Activated CD4-positive, alpha-beta T cell treated with anti-CD3 and anti-CD28 coated beads, Interleukin-2, amount 10 ng/mL, durations not matched to agents 7 days and 5 days (primary cell): ENCODE measurements at places on chromosomes 6 and 20.

GRCh38 chr6:65399355-65400084 is 307.5 kb downstream of the EYS start:
- DNase-seq, result no peak
- no peaks in the 10 kb centered on the region for H3K4me1 ChIP-seq
- H3K27ac ChIP-seq, result no peak overlapping the region
- no peaks in the 10 kb centered on the region for H3K27me3 ChIP-seq
- H3K4me3 ChIP-seq, result no peak overlapping the region
- no peaks in the 10 kb centered on the region for H3K36me3 ChIP-seq

GRCh38 chr20:33162753-33163152 is 5.2 kb upstream of the BPIFA2 start:
- no peaks in the 10 kb centered on the region for H3K27me3 ChIP-seq
- no peaks in the 10 kb centered on the region for H3K4me1 ChIP-seq
- no peak for DNase-seq
- no peaks in the 10 kb centered on the region for H3K36me3 ChIP-seq
- H3K4me3 ChIP-seq, result no peak overlapping the region

- no peak overlapping the region for H3K27ac ChIP-seq
- no peak for DNase-seq
- no peak overlapping the region for H3K4me3 ChIP-seq
- no peaks in the 10 kb centered on the region for H3K36me3 ChIP-seq
- no peaks in the 10 kb centered on the region for H3K27me3 ChIP-seq
These were observed 518.9 kb downstream of the PREX1 start for GRCh38 chr20:48308882-48309281.

DNA sequence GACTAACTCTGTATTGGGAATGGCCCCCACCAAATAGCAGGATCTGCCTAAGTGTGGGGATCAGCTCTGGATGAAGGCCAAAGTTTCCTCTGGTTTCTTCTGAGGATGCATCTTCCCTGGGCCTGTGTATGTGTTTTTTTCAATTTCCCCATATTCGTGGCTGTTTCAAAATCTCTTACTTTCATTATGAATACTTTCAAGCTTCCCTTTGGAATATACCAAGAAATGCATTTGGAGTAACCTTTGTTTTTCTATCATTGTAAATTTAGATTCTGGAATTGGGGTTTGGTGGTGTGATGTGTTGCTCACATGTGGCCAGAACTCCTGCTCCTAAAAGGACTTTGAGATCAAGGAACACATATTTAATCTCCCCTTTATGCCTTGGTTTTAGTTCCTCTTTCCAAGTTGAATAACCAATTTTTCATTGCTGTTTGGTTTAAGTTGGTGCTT is 8.4 kb downstream of the ENTPD6 start:
- H3K27me3 ChIP-seq, result no peaks in the 10 kb centered on the region
- peaks cover 9% of the 10 kb centered on the region for H3K36me3 ChIP-seq
- peaks cover 15% of the 10 kb centered on the region for H3K4me1 ChIP-seq
- H3K4me3 ChIP-seq, result no peak overlapping the region

DNA sequence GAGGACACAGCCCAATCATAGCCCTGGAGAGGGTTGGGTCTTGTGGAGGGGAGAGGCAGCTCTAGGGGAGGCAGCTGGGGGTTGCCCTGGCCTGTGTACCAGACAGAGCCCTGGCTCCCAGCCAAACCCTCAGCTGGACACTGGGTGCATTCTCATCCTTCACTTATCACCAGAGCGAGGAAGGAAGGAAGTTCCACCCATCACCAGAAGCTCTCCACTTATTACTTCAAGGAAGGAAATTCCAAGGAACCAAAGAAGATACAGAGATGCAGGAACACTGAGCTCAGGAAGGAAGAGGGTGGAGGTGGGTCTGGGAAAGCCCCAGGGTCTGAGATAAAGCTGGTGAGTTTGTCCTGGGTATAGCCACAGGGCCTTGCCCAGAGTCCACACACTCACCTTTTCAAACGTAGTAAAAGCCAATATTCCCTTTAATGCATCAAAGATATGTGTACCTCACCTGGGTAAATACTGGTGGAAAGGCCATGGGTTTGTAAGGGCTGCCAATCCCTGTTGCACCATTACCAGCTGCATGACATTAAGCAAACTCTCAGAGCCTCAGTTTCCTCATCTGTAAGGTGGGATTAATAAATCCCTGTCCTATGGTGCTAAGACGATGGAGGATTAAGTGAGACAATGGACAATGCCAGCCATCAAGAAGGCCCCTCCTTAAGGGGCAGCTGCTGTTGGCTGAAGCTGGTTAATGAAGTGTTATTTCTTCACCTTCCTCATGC is 109.7 kb upstream of the NAA20 start:
- no peaks in the 10 kb centered on the region for H3K36me3 ChIP-seq
- H3K4me1 ChIP-seq, result peaks cover 3% of the 10 kb centered on the region
- no peak overlapping the region for H3K27ac ChIP-seq
- H3K4me3 ChIP-seq, result no peak overlapping the region
